ENCODE measurements at places on chromosomes 5 and 9. TPM values are rescaled to one million over a fixed set of nuclear protein-coding genes. Genes with fewer than 3 reads are reported as not detected.

The SLC12A7 gene
- 7.2 TPM for total RNA-seq

GRCh38 chr5:13108265-13108664 is 836.2 kb downstream of the DNAH5 start:
- no peak for DNase-seq

GRCh38 chr9:130138171-130138653 is 34.0 kb upstream of the NCS1 start:
- peak; percentile 29 for DNase-seq

- no peak for DNase-seq
Measured at GRCh38 chr9:137787381-137787780, 90.2 kb upstream of the CACNA1B start.

DNA sequence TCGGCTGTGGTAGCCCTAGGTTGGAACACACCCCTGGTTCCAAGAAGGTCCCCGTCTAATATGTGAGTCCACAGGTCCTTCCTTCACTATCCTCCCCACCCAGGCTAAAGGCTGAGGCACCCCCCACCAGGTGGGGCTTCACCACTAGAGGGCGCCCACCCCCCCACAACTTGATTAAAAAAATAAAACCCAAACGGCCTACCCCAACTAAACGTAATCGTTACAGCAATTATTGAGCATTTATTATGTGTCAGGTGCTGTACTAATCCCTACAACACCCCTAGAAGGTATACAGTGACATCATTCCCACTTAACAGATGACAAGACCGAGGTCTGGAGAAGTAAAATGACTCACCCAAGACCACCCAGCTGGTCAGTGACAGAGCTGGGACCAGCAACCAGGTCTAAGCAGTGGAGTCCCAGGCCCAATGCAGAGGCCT is 65.0 kb downstream of the FGF18 start:
- peak; percentile 16 for DNase-seq

The SPATA31A1 gene
- total RNA-seq = not detected

The NKD2 gene
- total RNA-seq = 3.3 TPM

- no peak for DNase-seq
Measured at GRCh38 chr5:36407396-36407795, 105.7 kb upstream of the RANBP3L start.

- DNase-seq = no peak
Measured at GRCh38 chr5:178590141-178590923, at the start of gene COL23A1. Gene COL23A1, minus strand, starts transcription at chr5:178590393.

The SPATA31E1 gene
- not detected for total RNA-seq

The SLC25A2 gene
- total RNA-seq = not detected

GRCh38 chr5:100311806-100312205 is 223.4 kb upstream of the FAM174A start:
- no peak for DNase-seq

- peak; percentile 13 for DNase-seq
Measured at GRCh38 chr5:159638954-159639559, 277.2 kb upstream of the ADRA1B start.

DNA sequence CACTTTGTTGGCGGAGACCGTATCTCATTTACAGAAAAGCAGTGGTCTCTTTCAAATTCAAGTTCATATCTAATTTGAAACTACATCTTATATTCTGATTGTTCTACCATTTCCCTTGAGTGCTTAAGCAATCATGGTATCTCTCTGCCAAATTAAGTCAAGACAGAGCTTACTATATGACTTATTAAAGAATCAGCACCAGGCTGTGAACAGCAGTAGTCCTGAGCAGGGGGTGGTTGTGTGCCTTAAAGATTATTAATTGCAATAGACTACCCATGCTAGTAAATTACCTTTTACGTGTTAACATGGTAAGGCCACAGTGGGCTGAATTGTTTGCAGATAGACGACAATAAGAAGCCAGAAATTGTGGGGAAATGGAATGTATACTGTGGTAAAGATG is 21.5 kb downstream of the SNCAIP start:
- DNase-seq = no peak

The NPR3 gene
- total RNA-seq = 21.5 TPM

- DNase-seq = no peak
Measured at GRCh38 chr5:40679913-40680681, at the start of gene PTGER4. Gene PTGER4, plus strand, starts transcription at chr5:40679915. Its CDS starts 1,079 bp downstream, at chr5:40680994.

DNA sequence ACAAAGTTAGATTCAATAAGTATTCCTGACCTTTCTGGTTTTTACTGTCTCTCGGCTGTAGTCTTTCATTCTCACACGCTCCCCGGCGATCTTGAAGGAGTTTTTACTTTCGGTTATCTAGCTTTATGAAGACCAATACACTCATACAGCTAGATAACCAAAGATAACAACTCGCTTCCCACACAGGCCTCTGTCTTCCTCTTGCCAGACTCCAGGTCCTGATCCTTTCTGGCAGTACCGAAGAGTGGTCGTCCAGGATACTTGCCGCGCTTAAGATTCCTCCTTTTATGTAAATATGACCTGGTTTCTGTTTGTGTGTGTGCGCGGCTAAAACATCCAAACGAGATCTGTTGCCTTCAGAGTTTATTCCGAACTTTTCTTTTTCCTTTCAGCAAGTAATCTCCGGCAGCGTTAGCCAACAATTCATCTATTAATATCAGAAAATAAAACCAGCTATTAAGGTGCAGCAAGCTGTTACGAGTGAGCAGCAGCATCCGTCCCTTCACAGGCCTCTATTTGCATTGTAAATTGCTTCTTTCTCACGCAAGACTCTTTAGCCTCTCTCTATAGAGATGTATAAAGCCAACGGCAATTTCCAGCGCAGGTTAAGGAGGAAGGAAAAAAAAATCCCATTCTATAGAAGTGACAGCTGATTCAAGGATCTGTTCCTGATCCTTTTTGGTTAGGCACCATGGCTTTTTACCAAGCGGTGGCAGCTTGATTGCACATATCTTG is 216.1 kb downstream of the MEF2C start:
- DNase-seq = peak; percentile 38

DNA sequence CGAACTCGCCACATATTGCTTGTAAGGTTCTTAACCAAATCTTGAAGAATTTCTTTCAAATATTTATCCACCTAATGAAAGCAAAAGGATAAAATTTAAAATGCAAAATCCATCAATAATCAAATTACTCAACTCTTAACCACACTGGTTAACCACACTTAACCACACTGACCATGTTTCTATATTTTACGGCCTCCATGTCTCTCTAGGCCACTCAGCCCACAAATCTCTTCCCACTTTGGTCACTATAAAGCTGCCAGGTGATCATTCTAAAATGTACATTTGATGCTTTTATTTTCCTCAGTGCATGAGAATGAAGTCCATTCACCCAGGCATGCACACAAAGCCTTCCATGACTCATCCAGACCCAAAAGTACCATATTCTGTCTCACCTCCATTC is 56.4 kb upstream of the OR2K2 start:
- no peak for DNase-seq

GRCh38 chr5:179734536-179735164 is 2.0 kb downstream of the MAML1 start:
- no peak for DNase-seq

Data from NCI-H460 (cell line).